Kidney capillary endothelial cell (primary cell): ENCODE measurements at places on chromosomes 5 and 9.

DNA sequence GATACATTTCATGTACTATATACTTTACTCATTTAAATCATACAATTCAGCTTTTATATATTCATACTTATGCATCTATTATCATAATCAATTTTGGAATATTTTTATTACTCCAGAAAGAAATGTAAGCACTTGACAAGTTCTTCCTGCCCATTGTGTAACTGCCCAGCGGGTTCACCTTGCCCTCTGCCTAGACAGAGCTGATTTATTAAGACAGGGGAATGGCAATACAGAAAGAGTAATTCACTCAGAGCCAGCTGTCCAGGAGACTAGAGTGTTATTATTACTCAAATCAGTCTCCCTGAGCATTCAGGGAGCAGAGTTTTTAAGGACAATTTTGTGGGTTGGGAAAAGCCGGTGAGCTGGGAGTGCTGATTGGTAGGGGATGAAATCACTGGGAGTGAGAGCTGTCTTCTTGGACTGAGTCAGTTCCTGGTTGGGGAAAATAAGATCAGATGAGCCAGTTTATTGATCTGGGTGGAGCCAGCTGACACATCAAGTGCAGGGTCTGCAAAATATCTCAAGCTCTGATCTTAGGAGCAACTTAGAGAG lies 16.1 kb upstream of the SPIN1 start:
- DNase-seq: no peak

- DNase-seq: peak; percentile 40
Observed at GRCh38 chr9:5626727-5627634, 1.9 kb upstream of the RIC1 start.

GRCh38 chr5:133681896-133682295 lies 69.6 kb upstream of the FSTL4 start:
- DNase-seq: no peak

- DNase-seq: no peak
Observed at GRCh38 chr5:169413416-169413815, 112.5 kb upstream of the SLIT3 start.

GRCh38 chr9:108444400-108445358 lies 411.1 kb downstream of the ACTL7B start:
- DNase-seq: peak; percentile 75

DNA sequence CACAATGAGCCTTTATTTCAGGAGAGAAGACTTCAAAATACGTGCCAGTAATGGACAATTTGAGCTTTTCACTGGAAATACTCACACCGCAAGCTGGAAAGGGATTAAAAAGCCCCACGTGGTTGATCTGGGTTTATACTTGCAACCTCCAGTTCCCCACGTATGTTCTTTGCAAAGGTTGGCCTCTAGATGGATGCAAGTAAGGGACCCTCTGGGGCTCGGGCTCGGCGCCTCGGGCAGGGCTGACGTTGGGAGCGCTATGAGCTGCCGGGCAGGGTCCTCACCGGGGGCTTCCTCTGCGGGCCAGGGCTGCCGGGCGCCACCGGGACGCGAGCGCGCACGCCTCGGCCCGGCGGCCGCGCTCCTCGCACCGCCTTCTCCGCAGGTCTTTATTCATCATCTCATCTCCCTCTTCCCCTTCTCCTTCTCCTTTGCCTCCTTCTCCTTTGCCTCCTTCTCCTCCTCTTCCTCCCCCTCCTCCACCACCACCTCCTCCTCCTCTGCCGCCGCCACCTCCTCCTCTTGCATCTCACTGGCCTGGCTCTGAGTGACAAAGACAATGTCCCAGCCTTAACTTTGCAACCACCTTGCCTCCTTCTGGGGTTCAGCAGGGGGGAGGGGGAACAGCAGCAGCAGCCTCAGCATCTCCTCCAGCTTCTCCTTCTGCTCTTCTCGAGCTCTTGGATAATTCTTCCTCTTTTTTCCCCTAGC lies 701 bp upstream of the ZNF462 start:
- DNase-seq: peak; percentile 46

GRCh38 chr9:109914280-109915027 lies 134.5 kb downstream of the PALM2AKAP2 start:
- DNase-seq: no peak

DNA sequence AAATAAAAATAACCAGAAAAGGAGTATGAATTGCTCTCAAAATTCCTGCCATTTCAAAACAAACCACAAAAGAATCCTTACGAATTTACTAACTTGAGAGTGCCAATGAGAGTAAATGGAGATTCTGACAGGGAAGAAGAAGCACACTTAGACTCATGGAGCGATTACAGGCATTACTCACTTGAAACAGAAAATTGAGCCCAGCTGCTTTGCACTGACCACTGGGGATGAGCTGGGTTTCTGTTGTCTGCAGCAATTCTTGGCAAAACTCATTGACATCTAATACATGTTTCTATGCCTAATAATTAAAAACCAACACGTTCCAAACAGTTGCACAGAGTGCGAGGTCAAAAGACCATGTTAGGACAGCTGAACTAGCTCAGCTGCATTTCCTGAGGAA lies 731.6 kb downstream of the DNAH5 start:
- DNase-seq: no peak

- no peak for DNase-seq
Observed at GRCh38 chr5:27708534-27708933, 670.1 kb upstream of the CDH9 start.

GRCh38 chr9:115633104-115633503 lies 515.1 kb upstream of the TNC start:
- DNase-seq: no peak

GRCh38 chr5:56561-57290 lies 35.2 kb upstream of the PLEKHG4B start:
- peak; percentile 10 for DNase-seq

DNA sequence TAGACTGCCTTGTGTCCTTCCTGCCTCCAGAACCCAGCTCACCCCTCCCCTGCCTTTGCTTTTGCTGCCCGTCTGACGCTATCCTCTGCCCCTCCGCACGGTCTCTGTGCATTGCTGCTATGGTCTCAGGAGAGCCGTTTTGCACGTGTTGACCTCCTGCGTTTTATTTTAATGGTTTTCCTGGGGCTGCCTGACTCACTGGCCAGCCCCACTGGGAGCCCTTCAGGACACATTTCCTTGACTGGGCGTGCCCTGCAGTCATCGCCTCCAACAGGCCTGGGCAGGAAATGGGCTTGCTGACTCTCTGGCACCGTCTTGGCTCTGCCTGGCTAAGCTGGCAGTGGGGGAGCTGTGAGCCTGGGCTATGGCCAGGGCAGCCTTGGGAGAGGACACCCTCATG lies 17.9 kb upstream of the ASS1 start:
- DNase-seq: peak; percentile 94

GRCh38 chr5:133916914-133917313 lies 51.5 kb downstream of the C5orf15 start:
- no peak for DNase-seq

DNA sequence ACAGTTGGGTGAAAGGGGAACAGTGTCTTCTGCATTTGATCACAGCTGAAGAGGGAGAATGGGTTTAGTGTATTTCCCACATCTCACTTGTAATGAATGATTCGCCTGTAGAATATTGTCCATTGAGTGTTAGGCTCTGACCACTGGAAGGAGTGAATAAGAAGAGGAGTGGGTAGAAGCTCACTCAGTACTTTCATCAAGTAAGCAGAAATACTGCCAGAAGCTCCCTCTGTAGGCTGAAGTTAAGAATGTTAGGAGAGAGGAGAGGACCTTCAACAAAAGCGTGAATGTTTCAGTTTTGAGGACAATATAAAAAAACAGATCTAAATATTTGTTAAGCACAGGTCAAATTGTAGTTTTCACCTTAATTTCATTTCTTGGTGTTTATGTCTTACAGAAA lies 27.5 kb downstream of the FSD1L start:
- DNase-seq: no peak

GRCh38 chr9:38243993-38244392 lies 148.5 kb upstream of the ALDH1B1 start:
- no peak for DNase-seq

DNA sequence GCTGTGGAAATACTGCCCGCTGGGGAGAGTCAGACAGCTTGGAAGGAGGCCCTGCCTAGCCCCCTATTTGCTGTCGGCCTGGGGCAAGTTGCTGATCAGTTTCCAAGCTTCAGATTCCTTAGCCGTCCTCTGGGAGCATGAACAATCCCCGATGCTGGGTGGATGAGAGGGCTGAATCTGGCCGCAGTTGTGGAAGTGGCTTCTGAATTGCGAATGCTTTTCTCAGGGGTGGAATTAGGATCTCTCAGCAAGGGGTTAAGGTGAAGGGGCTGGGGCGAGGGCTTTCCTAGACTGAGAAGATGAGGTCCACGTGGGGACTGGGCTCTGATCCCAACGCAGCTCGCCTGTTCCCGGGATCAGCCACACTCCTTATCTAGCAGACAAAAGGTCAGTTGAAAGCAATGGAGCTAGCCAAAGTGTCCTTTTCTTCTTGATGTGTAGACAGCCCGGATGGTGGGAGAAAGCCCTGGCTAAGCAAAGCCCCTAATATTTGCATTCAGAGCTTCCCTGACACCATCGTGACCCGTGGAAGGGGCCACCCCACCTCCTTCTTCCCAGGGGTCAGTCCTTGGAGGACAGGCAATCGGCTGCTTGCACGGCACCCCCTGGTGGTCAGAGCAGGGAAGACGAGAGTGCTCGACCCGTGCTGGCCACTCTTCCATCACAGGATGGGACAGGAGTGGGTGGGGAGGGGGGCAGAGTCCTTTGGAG lies 54.9 kb downstream of the COL15A1 start:
- DNase-seq: peak; percentile 59

GRCh38 chr5:24439465-24439864 lies 205.3 kb downstream of the CDH10 start:
- no peak for DNase-seq

GRCh38 chr9:125659201-125659840 lies 47.7 kb downstream of the MAPKAP1 start:
- no peak for DNase-seq
